ENCODE measurements at places on chromosomes 13 and 19.

DNA sequence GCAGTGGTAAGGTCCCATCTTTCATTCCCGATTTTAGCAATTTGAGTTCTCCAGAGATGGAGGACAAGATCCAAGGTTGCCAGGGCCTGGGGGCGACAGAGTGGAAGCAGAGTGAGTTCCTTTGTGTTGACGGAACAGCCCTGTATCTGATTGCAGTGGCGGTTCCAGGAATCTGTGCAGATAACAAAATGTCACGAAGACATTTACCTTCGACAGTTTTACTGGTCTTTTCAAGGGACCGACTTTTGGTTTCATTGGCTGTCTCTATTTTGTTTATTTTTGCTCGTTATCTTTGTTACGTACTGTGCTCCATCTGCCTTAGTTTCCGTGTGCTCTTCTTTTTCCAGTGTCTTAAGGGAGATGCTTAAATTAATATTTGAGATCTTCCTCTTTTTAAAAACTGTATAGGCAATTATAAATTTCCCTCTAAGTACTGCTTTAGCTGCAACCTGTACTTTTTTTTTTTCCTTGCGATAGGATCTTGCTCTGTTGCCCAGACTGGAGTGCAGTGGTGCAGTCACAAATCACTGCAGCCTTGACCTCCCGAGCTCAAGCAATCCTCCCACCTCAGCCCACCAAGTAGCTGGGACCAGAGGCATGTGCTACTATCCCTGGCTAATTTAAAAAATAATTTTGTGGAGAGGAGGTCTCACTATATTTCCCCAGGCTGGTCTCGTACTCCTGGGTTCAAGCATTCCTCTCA lies 23.2 kb downstream of the KDM4B start:
- no peak for DNase-seq

DNA sequence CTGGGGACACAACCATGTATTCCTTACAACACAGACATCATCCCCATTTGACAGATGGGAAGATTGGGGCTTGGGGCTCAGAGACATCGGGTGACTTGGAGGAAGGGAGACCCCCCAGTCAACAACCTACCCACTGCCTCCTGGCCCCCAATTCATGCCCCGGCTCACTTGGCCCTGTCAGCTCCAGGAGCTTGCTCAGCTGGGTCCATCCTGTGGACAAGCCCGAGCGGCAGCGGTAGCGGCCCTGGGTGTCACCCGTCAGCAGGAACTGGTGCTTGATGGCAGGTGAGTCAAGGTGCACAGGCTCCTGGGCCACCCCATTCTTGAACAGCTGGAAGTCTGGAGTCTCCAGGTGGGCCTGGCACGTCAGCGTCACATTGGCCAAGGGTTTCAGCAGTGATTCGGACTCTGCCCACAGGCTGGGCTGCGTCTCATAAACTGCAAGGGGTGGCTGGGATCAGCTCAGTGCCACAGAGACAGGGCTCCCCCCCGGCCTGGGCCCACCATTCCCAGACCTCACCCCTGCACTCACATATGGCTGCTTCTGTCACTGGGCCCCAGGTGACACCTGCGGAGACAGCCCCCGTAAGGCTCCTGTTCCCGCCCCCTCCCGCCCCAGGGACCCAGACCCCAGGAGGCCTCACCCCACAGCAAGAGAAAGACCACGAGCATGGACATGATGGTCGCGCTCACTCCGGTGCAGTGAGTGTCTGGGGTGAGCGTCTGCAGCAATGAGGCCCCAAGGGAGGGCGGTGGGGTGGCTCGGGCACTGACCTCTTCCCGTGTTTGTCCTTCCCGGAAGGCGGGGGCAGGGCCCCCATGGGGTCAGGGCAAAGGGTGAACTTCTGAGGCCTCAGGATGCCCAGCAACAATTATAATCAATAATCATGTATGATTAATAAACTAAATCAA lies at the start of gene A1BG:
A1BG (minus strand) TSS at position 733 of the 912 bp plus-strand sequence; CDS start at position 678, 55 bp downstream.
- no peak for DNase-seq

DNA sequence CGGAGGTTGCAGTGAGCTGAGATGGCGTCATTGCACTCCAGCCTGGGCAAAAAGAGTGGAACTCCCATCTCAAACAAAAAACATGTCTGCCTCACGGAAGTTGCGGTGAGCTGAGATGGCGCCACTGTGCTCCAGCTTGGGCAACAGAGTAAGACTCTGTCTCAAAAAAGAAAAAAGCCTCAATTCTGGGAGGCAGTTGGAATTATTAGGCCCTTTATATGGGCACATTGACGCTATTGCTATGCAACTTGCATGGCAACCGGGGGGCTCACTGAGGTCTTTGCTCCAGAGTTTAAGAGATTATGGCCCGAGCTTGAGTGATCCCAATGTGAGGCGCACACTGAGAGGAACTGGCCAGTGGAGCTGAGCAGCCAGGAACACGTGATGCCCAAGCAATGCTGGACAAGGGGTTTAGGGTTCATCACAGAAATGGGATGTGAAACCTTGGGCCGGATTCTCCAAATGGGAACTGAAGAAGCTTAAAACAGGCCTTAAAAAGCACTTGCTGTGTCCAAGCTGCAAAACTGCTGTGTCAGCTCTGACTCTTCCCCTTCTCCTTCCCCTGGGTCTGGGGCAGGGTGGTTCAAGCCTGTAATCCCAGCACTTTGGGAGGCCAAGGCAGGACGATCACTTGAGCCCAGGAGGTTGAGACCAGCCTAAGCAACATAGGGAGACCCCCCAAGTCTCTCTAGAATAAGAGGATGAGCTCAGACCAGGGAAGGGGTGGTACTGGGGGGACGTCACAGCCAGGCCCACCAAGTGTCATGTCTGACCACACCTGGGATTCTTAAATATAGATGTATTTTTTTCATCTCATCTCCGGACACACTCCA lies 2.5 kb downstream of the FTL start:
- DNase-seq: no peak

GRCh38 chr13:75482070-75482819 lies at the start of gene TBC1D4:
TSS of gene TBC1D4 (minus strand) at chr13:75482169. CDS start at chr13:75481767, 402 bp downstream.
- DNase-seq: peak; percentile 44

- no peak for DNase-seq
These were observed 290.7 kb upstream of the MIR17HG start for GRCh38 chr13:91056746-91057145.

DNA sequence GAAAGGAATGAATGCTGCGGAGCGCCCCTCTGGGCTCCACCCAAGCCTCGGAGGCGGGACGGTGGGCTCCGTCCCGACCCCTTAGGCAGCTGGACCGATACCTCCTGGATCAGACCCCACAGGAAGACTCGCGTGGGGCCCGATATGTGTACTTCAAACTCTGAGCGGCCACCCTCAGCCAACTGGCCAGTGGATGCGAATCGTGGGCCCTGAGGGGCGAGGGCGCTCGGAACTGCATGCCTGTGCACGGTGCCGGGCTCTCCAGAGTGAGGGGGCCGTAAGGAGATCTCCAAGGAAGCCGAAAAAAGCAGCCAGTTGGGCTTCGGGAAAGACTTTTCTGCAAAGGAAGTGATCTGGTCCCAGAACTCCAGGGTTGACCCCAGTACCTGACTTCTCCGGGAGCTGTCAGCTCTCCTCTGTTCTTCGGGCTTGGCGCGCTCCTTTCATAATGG lies 8.6 kb downstream of the PDX1 start:
- DNase-seq: no peak

- no peak for DNase-seq
These were observed 46.2 kb downstream of the GATAD2A start for GRCh38 chr19:19451429-19452242.

GRCh38 chr13:42028113-42028799 lies 20.2 kb upstream of the DGKH start:
- DNase-seq: no peak

- DNase-seq: no peak
These were observed 2.7 kb upstream of the RUBCNL start for GRCh38 chr13:46389457-46390451.

DNA sequence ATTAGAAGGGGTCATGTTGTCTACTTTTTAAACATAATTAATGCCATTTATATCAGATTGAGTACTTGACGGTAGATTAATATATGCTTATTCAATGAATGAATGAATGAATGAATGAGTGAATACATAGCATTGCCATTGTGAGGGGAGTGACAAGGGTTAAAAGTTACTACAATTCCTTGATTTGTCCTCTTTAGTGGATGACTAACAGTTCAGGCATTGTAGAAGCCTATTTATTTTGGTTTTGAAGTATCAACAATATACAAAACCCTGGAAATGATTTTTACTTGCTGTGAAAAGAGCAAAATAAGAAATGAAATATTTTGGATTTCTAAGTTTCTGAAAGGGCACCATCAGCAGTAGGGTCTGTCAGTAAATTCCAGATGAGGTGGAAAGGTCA lies 122.7 kb downstream of the CYSLTR2 start:
- DNase-seq: no peak

- no peak for DNase-seq
These were observed 19.5 kb downstream of the CPT1C start for GRCh38 chr19:49710372-49710951.

- no peak for DNase-seq
These were observed 375.9 kb downstream of the EFNB2 start for GRCh38 chr13:106159295-106160195.

- DNase-seq: peak; percentile 41
These were observed 21.0 kb downstream of the ZNF114 start for GRCh38 chr19:48290771-48291488.

- no peak for DNase-seq
These were observed 10.0 kb downstream of the ADGRE5 start for GRCh38 chr19:14391156-14391821.

DNA sequence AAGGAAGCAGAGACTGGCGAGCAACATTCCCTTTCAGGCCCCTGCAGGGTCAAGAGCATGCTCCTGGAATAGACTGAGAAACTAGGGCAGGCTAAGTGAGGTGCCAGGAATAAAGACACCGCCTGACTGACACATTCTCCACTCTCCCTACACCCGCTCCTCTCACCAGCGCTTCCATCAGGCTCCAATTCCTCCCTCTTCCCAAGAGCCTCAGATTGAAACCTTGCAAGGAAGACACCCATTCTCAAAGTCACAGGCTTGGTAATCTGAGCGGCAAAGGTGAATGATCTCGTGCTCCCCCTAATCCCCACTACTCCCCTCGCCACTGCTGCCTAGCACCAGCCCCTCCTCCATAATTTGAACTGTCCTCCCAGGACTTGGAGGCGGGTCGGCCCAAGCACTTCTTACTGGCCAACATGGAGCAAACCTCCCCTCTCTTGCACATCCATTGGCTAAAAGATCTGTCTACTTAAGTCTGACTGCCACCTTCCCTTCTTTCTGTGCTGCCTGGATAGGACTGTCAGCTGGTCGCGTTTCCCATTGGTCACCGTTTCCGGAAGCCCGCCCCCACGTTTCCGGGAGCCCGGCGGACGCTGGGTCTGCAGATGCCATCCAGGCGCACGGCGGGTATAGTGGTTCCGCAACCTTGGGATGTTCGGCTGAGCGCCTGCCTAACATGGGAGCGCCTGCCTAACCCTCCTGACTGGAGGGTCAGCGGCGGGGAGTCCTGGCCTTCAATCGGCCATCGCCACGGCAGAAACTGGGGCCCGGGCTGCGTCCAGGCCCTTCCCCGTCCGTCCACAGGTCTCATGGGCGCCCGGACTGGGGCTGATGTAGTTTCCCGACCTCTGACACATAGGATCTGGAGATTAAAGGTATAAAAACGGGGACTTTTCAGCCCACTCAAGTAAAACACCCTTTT lies 33.6 kb downstream of the ZNF383 start:
- peak; percentile 1 for DNase-seq
